ENCODE measurements at places on chromosomes 12 and 14.

DNA sequence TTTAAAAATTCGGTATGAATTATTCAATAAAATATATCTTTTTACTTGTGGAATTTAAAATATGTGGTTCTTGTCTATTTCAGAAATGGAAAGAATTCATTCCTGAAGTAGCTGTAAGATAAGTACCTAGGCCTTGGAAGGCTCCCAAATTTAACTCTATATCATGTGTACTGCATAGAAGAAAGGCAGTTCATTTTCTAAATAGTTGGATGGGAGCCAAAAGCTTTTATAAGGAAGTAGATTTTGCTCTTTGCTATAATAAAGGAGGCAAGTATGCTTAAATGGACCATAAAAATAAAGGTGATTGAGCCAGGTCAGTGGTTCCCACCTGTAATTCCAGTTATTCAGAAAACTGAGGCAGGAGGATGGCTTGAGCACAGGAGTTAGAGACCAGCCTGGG lies 187.5 kb downstream of the ATXN7L3B start:
- DNase-seq, result no peak

- DNase-seq, result no peak
Measured at GRCh38 chr12:3568695-3569094, 77.7 kb downstream of the PRMT8 start.

GRCh38 chr12:128286970-128287369 lies 20.0 kb downstream of the TMEM132C start:
- no peak for DNase-seq

DNA sequence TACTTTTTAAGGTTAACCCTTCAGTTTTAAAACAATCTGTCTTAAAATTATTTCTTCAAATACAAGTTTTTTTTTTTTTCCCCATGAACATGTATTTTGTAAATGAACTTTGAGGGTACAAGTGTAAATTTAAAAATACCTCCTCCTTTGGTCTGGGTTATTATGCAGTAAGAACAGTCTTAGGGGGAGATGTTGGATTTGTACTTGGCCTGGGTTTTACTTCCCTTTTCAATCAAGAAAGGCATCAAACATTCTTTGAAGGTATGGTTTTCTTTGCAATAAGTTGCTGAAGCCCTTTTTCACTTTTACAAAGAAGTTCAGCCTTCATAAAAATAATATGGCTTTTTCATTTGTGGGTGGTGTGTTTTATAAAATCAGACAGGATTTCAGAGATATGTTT lies 20.5 kb downstream of the WBP11 start:
- no peak for DNase-seq

GRCh38 chr14:34983148-34983760 lies 462 bp downstream of the SRP54 start:
- DNase-seq, result no peak

GRCh38 chr12:52779914-52780313 lies 2.8 kb upstream of the KRT76 start:
- no peak for DNase-seq

- DNase-seq, result no peak
Measured at GRCh38 chr12:92634202-92634601, 68.6 kb upstream of the PLEKHG7 start.

DNA sequence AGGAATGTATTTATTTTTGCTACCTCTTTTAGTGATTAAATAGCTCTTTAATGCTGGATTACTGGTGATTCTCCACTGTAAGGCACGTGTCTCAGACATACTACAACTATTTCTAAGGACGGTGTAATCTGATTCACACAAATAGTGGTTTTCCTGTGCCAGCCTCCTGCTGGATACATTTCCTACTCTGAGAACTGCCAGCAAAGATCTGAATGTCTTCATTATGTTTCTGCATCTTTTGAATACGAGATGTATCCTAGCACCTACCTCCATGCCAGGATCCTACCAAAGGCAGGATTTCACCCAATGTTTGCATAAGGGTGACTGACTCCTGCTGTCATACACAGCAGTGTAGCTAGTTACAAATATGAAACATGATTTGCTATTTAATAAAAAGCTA lies 120.6 kb downstream of the PRICKLE1 start:
- no peak for DNase-seq

DNA sequence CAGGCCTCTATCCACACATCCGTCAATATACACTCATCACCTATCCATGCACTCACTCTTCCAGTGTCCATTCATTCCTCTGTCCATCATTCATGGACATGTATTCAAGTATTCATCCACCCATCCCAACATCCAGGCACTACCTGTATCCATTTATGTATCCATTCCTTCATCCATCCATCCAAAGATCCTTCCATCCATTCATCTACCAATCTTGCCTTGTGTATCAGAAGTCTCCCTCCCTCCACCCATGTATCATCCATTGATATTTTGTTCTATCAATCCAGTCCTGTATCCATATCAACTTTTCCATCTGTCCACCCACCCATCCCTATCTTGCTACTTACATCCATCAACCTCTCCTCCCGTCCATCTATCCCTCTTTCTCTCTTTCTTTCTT lies 4.0 kb downstream of the BEGAIN start:
- no peak for DNase-seq

GRCh38 chr12:91219511-91219910 lies 36.9 kb upstream of the DCN start:
- no peak for DNase-seq

DNA sequence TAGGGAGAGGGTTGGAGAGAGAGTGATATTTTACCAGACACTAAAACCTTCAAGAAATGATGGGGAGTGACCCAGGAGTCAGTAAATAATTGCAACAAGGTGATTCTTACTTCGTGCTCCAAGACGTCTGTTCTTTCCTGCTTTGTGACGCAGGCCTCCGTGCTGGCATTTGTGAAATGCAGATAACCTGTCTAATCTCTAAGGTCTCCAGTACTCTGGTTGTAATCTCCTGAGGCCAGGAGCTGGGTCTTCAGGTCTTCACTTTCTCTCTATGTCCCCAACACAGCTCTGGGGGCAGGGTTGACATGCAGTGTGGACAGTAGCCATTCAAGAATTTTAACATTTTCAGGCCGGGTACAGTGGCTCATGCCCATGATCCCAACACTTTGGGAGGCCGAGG lies 53.1 kb downstream of the CD9 start:
- no peak for DNase-seq

GRCh38 chr12:50727466-50727865 lies 36.4 kb upstream of the ATF1 start:
- DNase-seq, result no peak

GRCh38 chr12:22275843-22276242 lies 58.7 kb downstream of the ST8SIA1 start:
- DNase-seq, result no peak

DNA sequence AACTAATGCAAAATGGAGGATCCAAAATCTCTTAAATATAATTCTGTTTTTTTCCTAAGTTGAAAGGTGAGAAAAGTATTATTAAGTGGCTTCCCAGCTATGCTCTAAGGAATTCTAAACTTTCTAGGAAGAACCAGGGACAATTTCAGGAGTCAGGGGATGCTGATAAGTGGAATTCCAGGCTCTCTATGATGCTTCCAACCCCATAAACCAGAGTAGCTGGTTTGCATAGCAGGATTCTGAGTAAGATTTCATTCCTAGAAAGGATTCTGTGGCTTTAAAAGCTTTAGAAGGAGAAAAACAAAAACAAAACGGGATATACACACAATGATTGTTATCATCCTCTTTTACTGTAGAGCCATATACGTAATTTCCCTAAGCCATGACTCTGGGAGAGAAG lies 93.9 kb downstream of the SLC16A7 start:
- no peak for DNase-seq

- DNase-seq, result no peak
Measured at GRCh38 chr12:29943683-29944082, 159.9 kb upstream of the TMTC1 start.

- DNase-seq, result no peak
Measured at GRCh38 chr14:44316647-44317440, 190.2 kb downstream of the FSCB start.

- DNase-seq, result no peak
Measured at GRCh38 chr12:31106101-31106803, 32.6 kb downstream of the DDX11 start.

GRCh38 chr12:26131936-26132335 lies 7.1 kb upstream of the BHLHE41 start:
- DNase-seq, result no peak

DNA sequence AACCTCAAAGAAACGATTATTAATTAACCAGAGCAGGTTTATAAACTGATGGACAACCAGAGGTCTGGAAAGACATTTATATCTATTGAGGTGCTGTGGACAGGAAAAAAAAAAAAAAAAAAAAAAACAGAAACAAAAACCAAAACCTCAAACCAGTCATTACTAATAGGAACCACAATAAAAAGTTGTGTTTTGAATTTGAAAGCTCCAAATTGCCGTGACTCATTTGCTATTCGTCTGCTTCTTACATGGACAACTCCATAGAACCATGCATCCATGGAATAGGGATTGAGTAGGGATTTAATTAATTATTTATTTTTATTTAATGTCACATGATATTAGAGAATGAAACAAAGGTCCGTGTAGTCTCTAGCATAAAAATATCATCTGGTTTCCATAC lies 134.1 kb upstream of the SSTR1 start:
- DNase-seq, result no peak
